ENCODE measurements at places on chromosomes 7 and 10.
A peak's percentile ranks its signal among the peaks of the same experiment; 100 is the strongest.

DNA sequence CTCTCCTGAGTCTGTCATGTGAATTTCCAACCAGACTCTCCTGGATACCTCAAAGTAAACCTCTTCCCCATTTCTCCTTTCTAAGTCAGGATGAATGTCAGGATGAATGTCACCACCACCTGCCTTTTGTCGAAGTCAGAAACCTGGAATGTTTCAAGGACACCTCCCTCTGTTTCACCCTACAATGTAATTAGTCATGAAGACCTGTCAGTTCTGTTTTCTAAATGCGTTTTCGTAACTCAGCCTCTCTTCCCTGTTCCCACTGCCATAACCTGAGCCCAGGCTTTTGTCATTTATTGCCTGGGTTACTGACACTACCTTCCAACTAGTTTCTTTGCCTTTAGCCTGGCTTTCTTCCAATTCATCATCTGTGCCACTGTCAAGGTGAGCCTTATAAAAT, 5.5 kb upstream of the STN1 start:
- no peak for DNase-seq

- DNase-seq: no peak
Observed at GRCh38 chr10:97067716-97068391, 117.9 kb downstream of the SLIT1 start.

DNA sequence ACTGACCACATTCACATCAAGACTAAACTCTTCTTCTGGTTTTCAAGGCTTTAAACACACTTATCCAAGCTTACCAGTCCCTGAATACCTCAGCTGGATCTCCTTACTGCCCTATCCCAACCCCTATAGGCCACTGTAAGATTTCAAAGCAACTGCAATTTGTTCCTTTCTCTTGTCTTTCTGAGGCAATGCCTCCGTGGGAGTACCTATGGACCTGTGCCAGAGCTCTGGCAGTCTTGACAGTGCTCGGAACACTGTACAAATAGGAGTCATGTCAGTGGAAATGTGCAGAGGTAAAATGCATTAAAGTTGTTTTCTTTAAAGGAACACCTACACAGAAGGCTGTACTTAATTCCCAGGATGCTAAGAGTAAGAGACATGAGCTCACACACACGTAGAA, 124.7 kb downstream of the CNOT4 start:
- DNase-seq: peak; percentile 52

DNA sequence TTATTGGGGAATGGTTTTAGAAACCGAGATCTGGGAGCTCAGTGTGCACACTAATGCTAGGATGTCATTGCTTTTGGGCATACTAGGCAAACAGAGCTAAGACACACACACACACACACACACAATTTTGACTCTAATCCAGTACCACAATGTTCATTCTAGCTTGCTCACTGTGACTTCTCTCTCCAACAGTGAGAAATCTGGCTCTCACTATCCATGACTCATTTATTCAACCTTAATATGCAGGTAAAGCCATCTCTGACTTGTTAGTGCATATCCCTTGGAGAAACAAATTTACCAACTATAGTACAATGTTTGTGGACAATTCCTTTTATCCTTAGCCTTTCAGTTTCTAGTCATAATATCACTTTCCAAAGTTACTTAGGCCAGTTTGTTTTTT, 5.9 kb upstream of the BMS1 start:
- DNase-seq: no peak

DNA sequence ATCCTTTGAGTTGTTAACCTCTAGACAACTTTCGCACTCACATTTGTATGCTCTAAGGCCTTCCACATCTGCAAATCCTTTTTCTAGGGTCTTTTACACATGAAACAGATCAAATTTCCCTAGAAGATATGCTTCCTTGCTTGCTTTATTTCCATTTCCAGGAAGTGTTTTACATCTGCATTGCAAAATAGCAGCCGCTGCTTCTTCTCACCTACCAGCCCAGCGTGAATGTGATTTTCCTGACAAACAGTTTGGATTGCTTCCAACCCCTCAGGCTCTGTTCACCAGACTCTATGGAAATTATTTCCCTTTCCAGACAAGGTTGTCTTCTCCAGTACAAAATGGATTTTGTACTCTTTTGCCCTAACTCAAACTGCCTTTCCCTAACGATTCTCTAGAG, 50.9 kb upstream of the PAPSS2 start:
- DNase-seq: no peak

- DNase-seq: no peak
Observed at GRCh38 chr7:111986601-111987000, 219.6 kb downstream of the DOCK4 start.

DNA sequence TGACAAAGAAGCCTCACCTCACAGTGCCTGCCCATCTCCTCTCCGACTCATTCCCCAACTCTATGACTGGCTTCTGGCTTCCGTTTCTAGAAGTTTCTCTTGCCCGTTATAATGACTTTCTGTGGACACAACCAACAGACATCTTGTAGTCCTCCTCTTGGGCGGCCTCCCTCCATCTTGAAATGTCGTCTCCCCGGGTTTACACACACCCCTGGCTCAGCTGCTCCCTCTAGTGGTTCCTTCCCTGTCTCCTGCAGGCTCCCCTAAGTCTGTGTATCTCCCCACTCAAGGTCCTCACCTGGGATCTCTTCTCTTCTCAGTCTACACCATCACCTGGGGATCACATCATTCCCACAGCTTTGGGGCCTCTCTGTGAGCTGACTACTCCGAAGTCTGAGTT, 123.4 kb upstream of the NEBL start:
- no peak for DNase-seq

GRCh38 chr7:138563808-138564207, 103.7 kb downstream of the TRIM24 start:
- DNase-seq: no peak

- no peak for DNase-seq
Observed at GRCh38 chr10:103706047-103706446, 149.3 kb downstream of the SH3PXD2A start.

GRCh38 chr10:6228647-6229046, 25.9 kb downstream of the PFKFB3 start:
- DNase-seq: no peak

DNA sequence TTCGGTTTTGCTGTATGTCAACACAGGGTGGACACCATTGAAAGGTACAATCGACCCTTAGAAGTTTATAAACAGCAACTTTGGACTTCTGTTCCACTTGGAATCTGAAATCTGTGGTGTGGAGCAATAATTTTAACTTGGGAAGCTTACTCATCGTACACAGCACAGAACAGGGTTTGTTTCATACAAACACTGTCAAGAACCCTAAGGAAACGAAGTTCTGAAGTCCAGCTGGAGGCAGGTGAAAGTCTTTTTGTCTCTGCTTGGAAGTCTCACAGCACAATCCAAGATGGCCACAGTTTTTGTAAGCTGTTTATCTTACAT, 31.5 kb downstream of the NMT2 start:
- DNase-seq: no peak

- no peak for DNase-seq
Observed at GRCh38 chr7:87029078-87029477, 30.4 kb downstream of the ELAPOR2 start.

GRCh38 chr10:5604236-5604925, 62.0 kb downstream of the ASB13 start:
- no peak for DNase-seq

GRCh38 chr10:96279191-96279641, 7.8 kb upstream of the BLNK start:
- DNase-seq: no peak

DNA sequence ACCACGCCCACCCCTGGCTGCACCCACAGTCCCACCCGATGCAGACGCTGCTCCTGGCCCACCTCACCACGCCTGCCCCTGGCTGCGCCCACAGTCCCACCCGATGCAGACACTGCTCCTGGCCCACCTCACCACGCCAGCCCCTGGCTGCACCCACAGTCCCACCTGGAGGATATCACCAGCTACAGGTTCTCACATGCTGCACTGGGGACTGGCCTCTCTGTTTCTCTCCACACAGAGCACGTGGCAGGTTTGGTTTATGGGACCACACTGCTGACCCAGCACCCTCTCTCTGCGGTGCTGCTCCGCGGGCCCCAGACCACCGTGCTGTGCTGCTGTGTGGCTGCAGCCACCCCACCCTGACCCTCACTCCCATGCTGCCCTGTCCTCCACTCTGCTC, 120.9 kb downstream of the VIPR2 start:
- DNase-seq: no peak

GRCh38 chr7:10121631-10122030, 852.0 kb upstream of the PHF14 start:
- DNase-seq: no peak

DNA sequence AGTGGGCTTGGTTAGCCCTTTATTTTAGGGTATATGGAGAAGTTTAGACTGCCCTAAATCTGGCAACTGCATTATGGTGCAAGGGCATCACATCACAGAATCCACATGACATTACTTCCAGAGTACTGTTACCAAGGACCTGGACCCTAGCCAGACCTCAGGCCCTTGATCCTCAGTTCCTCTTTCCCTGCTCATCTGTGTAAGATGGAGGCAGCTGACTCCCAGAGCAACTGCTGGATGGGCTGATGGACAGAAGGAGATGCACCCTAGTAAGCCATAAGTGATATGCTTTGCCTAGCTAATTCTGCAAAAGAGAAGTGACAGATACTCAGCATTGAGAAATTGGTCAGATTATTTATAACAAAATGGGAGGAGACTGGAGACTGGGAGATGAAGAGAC, 131.7 kb downstream of the DYNC1I1 start:
- no peak for DNase-seq

- no peak for DNase-seq
Observed at GRCh38 chr10:99524736-99525380, 7.9 kb upstream of the NKX2-3 start.

DNA sequence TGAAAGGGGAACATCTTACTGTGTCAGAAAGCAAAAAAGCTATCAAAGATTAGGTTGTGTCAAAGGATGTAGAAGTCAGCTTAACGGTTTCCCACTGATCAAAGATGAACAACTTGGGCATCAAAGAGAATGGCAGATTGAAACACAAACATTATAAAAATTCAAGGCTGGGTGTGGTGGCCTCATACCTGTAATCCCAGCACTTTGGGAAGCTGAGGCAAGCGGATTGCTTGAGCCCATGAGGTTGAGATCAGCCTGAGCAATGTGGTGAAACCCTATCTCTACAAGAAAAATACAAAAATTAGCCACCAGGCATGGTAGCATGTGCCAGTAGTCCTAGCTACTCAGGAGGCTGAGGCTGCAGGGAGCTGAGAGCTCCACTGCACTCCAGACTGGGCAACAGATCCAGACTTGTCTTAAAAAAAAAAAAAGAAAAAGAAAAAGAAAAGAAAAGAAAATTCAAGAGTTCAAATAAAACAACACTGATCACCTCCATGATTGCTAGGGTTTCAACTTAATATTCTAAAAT, 34.5 kb downstream of the RTKN2 start:
- DNase-seq: no peak

DNA sequence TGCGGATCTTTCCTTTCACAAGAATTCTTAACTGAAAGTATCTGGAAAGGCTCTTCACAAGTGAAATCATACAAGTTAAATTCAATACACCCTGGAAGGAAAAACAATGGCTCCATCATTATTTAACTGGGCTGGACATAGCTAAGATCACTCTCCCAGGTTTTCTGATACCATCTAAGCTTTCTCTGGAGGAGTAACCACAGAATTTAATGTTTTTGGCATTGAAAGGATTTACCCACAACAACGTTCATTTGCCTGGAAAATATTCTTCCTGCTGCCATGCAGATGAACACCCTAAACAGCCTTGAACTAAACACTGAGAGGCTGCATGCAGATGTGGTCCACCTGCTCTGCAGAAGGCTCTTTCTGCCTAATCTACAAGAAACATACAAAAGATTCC, 4.3 kb downstream of the NEBL start:
- no peak for DNase-seq

- no peak for DNase-seq
Observed at GRCh38 chr7:40645197-40645596, 510.4 kb downstream of the SUGCT start.

DNA sequence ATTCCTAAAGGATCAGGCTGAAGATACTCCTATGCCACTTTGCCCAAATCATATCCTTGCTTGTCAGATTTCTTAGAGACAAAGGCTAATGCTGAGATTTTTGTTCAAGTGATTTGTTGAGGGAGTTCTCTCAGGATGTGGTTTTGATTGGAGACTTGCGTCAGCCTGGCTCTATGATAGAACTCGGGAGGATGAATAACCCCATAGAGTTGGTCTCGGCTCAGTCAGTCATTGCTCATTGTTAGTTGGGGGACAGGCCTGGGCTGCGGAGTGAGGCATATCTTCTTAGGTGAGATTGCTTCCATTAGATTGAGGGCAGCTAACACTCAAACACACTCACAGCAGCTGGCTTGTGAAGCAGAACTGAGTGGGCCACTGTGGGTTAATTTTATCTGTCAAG, 203.4 kb downstream of the KIF20B start:
- DNase-seq: no peak

GRCh38 chr10:119687192-119688032, 36.2 kb downstream of the BAG3 start:
- DNase-seq: no peak

DNA sequence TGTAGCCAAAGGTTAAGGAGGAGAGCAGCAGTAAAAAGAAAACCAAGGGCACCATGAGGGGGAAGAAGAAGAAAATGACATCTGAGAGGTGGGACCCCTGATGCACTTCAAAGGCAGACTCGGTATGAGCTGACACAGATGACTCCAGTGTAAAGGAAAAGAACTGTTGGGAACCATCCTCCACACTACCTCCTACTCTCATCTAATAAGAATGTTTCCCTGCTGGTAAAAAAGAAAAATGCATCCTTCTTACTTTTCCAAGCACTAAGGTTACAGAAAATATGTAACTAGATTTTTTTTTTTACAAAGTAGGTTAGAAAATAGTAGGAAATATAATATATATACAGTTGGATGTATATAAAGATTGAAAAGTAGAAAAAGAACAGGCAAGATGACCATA, 16.9 kb downstream of the TAS2R41 start:
- DNase-seq: no peak

DNA sequence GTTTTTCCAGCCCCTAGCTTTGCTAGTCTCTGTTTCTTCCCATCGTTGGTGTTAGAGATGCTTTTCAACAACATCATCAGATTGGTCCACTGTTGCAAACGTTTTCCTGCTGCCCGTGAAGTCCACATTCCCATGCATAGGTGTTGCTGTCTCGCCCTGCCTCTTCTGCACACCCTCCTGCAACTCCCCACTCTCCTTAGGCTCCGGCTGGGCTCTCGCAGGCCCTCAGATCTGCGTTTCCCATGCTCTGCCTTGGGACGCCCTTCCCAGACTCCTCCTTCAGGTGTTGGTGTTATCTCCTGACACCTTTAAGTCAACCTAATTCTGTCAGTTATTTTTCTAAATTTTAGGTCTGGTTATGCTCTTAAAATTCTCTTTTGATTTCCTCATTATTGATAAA, 55.0 kb downstream of the ZMYND11 start:
- DNase-seq: no peak

- no peak for DNase-seq
Observed at GRCh38 chr7:54906963-54907362, 111.9 kb upstream of the EGFR start.

GRCh38 chr10:86205306-86206239, 161.0 kb downstream of the GRID1 start:
- DNase-seq: no peak

GRCh38 chr7:24572393-24572996, 757 bp upstream of the PALS2 start:
- peak; percentile 25 for DNase-seq

GRCh38 chr10:77546042-77546441, 91.6 kb downstream of the KCNMA1 start:
- no peak for DNase-seq

- no peak for DNase-seq
Observed at GRCh38 chr7:142131439-142132185, 20.1 kb downstream of the MGAM2 start.

- DNase-seq: no peak
Observed at GRCh38 chr7:134996097-134996550, 9.8 kb downstream of the AGBL3 start.
